ENCODE measurements at places on chromosomes 1 and 21.

GRCh38 chr1:119187416-119187815, 47.0 kb upstream of the WARS2 start:
- DNase-seq = no peak

GRCh38 chr1:159170639-159171038, 776 bp upstream of the CADM3 start:
- no peak for DNase-seq

DNA sequence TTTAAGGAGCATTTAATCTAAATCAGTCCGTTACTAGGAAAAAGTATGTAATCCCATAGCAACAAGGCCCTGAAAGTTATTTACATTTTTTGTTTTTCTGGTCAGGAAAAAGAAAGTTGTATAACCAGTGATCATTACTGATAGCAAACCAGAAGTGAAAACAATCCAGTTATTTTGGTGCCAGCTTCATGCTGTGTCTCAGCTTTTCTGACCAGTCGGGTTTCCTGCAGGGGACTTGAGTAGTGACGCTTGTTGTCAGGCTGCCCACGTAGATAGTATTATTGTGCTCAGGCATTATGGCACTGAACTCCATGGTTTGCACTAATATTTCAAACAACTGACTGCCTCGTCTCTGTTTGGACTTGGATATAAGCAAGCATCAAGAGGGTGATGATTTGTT, 55.2 kb downstream of the SASS6 start:
- DNase-seq = no peak

DNA sequence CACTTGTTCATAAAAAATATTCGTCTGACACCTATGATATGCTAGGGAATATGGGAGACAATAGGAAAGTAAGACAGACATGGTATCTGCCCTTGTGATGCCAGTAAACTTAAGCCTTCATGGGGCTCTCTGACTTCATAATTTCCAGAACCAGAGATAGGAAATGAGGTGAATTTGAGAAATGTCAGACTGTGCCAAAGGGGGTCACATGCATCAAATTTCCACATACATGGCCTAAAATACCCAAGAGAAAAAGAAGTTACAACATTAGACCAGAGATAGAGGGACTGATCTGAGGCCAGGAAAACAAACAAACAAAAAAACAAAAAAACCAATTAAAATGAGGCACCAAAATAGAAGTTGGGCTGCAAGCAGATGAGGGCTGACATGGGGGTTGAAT, 75.7 kb downstream of the DISC1 start:
- DNase-seq = no peak

- no peak for DNase-seq
These were observed 23.3 kb downstream of the KIRREL1 start for GRCh38 chr1:158016651-158017335.

GRCh38 chr1:171868217-171868803, 27.0 kb downstream of the DNM3 start:
- no peak for DNase-seq

DNA sequence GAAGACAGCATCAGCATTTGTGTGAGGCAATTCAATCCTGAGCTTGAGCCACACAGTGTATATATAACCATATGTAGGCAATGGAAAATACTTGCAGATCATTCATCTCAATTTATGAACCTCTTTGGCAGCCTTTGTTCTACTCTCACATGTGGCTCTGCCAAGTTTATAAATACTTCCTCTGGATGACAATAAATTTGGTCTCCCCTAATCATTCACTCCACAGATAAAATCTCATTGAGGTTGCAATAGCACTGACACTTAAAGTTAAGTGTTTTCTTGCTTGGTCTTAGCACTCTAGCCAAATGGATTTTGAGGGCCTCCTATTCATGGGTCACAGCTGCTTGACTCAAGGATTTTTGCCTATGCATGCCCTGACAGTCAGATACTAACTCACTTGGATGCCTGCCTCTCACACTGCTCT, 136.6 kb upstream of the VANGL1 start:
- no peak for DNase-seq

DNA sequence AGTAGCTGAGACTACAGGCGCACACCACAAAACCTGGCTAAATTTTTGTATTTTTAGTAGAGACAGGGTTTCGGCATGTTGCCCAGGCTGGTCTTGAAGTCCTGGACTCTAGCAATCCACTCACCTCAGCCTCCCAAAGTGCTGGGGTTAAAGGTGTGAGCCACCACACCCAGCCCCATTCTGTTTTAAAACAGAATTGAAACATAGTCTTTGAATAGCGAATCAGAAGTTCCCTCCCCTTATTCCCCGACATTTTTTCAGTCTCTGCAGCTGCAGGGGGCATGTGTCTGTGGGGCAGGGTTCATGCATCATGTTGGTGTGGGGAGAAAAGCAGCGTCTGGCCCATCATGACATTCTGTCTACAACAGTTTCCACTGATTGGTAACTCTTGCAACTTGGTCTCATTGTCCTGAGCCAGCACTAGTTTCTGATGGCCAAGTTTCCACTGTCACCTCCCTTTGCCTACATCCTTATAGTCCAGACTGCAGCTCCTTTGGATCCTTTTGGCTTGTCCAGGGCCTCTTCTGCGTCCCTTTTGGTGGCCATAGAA, 15.6 kb upstream of the HHAT start:
- no peak for DNase-seq

DNA sequence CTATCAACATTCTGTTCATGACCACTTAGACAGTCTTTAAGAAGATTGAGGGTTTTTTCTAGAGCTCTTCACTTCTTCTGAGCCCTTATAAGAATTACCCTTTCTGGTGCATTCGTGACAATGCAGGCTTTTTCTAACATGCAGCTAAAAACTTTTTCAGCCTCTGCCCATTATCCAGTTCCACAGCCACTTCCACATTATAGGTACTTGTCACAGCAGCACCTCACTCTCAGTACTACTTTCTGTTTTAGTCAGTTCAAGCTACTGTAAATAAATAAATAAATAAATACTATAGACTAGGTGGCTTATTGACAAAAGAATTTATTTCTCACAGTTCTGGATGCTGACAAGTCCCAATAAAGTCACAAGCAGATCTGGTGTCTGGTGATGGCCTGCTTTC, 284.4 kb upstream of the PKN2 start:
- DNase-seq = no peak

- DNase-seq = no peak
These were observed 4.8 kb upstream of the CRYBG2 start for GRCh38 chr1:26358411-26359384.

DNA sequence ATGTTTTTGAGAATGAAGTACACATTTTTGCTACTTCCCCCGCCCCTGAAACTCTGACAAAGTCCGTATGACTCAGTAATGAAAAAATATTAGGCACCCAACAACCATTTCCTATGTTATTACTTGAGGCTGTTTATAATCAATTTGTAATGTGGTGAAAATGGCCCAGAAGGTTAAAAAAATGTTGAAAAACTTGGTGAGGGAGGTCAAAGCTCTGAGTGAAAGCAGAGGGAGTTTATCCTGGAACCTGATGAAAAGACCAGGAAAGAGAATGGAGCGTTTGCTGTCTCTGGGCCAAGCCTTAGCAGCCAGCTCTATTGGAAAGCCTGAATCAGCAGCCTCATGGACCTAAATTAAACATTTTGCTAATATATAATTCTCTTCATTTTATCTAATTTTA, 367.7 kb upstream of the NEGR1 start:
- DNase-seq = no peak

GRCh38 chr21:39616211-39616772, 3.6 kb downstream of the B3GALT5 start:
- DNase-seq = no peak

DNA sequence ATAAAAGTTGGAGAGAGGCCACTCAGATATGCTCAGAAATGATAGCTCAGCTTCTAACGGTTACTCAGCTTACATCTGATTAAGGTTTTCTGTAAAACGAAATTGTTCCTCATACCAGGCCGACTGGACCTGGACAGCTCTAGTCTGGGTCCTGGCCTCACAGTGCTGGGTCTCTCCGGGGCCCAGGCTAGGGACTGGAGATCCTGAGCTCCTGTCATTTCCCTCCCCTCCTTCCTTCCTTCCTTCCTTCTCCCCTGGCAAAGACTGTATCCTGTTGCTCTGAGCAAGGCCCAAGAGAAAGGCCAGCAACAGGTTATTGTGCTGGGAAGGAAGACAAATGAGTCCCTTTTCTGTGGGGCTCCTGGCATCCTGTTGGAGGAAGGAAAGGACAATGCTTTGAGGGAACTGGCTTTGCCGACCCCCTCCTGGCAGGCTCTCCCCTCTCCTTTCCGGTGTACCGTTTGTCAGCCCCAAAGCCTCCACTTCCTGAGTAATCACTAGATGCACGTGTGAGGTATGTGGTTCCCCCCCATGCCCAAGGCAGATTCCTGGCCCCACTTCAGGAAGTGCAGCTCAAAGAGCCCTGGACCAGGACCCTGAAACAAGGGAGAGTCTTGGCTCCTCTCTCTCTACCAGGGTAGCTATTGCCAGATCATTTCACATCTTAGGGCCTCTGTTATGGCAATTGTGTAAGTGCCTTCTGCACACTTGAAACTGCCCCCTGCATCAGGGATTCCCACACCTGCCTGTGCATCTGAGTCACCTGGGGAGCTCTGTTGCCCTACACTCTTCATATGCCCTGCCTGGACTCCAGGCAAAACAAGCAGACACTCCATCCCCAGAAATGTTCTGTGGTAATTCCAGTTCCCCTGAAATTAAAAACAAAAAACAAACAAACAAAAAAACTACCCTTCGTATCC, 212.7 kb upstream of the FGGY start:
- DNase-seq = no peak

- DNase-seq = no peak
These were observed 195.2 kb upstream of the POU3F1 start for GRCh38 chr1:38241594-38242334.

- no peak for DNase-seq
These were observed 28.1 kb upstream of the TARBP1 start for GRCh38 chr1:234507089-234507488.

DNA sequence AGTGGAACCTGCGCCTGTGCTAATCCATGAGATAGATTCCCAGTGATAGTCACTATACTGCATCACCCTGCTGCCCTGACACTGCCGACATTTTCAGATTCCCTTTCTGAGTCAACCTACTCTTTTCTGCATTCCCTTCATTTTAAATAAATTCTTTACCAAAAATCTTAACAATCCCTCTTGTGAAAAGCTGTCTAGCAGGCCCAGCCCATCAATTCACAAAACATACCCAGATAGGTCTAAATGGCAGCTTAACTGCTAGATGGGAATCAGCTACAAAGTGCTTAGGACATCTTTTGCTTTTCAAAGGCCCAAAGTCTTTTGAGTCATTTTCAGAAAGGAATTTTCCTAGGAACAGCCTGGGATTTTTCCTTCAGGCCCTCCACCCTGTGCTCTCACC, 180.1 kb upstream of the PTBP2 start:
- DNase-seq = no peak

- DNase-seq = peak; percentile 15
These were observed 504 bp downstream of the SCCPDH start for GRCh38 chr1:246724731-246725095.

- no peak for DNase-seq
These were observed 4.7 kb downstream of the MYSM1 start for GRCh38 chr1:58695206-58695605.

DNA sequence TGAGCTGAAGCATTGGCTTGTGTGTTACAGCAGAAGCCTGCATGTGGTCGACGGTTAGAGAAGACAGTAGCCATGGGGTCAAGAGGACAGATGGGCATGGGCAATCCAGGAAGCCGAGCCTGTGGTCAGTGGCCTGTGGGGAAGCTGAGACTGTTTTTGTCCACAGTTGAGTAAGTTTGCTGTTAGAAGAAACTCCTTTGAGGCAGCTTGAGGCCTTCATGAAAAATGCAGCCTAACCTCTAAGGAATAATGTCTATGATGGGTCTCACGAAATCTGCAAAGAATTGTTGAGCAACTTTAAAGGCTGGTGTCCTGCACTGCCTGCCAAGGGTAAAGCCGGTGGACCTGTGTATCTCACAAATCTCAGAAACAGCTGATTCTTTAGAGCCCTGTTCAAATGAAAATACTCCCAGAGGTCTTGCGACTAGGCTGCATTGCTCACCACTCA, 322.4 kb downstream of the SETD4 start:
- DNase-seq = no peak

- DNase-seq = no peak
These were observed 363.5 kb downstream of the MRPL39 start for GRCh38 chr21:25243808-25244207.
